ENCODE measurements at places on chromosomes 13 and 19.

DNA sequence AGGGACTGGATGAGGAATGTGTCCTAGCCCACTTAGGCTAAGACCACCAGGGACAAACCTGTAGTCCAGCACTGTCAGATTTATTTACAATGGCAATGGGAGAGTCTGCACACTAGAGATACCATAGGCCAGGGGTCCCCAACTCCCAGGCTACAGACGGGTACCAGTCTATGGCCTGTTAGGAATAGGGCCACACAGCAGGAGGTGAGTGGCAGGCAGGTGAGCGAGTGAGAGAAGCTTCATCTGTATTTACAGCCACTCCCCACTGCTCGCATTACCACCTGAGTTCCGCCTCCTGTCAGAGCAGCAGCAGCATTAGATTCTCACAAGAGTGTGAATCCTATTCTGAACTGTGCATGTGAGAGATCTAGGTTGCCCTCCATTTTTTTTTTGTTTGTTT lies 2.4 kb downstream of the THAP8 start:
- DNase-seq, result no peak

DNA sequence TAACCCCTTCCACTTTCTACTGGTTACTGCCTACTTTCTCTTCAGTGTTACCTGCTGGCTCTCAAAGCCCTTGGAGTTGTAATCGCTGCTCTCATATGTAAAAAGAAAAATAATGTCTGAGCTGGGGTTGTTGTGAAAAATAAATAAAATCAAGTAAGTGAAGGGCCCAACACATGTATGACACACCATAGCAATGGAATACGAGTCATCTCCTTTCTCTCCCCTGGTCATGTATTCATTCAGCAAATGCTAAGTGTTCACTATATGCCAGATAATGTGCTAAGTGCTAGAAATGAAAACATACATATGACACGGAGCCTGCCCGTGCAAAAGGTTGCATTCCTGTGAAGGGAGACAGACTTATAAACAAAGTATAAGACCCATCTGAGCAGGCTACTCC lies 535.0 kb downstream of the RFC3 start:
- no peak for DNase-seq

DNA sequence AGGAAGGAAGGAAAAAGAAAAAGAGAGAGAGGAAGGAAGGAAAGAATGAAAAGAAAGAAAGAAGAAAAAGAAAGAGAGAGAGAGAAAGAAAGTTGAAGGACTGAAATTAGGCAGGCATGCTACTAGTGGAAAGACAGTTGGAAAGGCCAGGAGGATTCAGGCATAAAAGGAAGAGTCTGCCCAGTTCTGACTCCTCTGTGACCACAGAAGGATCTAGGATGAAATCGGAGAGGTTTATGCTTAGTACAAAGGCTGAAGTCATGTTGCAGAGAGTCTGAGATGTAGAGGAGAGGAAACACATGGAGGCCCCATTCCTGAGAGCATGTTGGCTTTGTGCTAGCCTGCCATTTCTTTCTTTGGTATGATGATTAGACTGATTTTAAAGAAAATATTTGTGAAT lies 246.5 kb upstream of the ARGLU1 start:
- no peak for DNase-seq

DNA sequence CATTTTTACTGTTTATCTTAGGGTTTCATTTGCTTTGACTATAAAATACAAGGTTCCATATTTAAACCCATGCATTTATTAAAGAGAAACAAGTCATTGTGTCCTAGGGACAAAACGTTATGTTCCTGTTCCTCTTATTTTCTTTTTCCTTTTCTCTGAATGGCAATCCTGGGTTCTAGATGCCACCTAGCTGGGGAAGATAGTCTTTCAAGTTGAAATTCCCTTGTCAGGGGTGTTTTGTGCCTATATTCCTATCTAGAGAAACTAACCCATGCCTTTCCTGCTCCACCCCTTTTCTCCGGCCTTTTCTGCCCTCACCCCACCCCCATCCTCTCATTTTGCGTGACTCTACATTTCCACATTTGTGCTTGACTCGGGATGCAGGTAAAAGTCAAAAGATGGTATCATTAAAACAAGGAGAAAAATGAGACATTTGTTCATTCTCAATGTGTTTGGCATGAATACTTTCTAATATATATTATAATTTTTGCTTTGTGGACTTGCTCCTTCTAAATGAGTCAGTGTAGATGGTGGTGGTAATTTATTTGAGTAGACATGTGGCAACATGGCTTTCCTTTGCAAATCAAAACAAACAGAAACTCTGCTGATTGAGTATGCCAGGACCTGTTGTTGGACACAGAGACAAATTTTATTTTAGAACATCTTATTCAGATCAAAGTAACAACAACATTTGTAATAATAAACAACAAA lies 26.8 kb upstream of the STARD13 start:
- DNase-seq, result no peak

DNA sequence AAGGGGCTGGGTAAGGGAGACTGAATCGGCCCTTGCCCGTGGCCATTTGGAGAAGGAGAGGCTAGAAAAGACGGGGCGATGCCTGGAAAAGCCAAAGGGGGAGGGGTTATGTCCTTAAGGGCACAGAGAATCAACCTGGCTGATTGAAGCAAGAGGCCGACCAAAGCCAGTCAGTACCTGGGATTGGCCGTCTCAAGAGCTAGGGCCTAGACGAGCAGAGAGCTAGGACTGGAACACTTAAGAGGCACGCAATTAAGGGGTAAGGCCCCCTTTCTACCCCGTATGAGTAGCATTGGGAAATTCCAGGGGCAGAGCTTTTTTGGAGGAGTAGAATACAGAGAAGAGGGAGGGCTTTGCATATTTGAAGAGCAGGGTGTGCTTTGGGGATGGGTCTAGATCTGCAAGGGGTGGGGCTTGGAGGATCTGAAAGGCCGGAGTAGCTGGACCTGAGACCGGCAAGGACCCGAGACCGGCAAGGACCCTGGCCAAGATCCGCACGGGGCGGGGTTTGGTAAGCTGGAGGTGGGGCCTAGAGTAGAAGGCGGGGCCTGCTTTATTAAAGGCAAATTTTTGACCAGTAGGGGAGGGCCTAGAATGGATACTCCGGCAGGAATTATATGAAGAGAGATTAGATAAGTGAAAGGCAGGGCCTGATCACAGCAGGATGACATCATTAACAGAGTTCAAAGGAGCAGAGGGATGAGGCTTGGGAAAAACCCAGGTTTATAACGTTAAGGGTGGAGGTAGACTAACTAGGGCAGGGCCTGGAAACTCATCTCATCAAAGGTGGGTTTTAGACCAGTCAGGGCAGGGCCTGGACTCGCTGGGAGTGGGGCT lies 10.7 kb upstream of the CACNG6 start:
- DNase-seq, result no peak

DNA sequence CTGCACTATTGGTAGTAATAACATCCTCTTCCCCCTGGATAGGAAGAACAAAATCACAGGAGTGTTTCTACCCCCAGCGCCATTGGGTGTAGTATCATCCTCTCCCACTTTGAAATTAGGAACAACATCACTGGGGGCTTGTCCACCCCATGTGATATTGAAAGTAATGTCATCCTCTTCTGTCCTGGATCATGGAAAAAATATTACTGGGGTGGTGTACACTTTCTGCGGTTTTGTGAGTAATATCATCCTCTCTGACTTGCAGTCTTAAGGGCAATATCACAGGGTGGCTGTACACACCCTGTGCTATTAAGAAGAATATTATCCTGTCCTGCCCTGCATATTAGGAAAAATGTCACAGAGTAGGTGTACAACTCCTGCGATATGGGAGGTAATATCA lies 4.9 kb upstream of the RGCC start:
- DNase-seq, result no peak

Measured in stimulated activated CD8-positive, alpha-beta memory T cell treated with anti-CD3 and anti-CD28 coated beads, Interleukin-7, amount 100 ng/mL, for 1 hour (primary cell).